ENCODE measurements at places on chromosomes 7 and 10.

GRCh38 chr7:17985473-17986239 is 42.0 kb downstream of the PRPS1L1 start:
- DNase-seq: no peak

- DNase-seq: peak; percentile 42
These were observed 36.1 kb downstream of the PPP1R3C start for GRCh38 chr10:91596825-91597196.

- peak; percentile 86 for DNase-seq
These were observed 177.1 kb upstream of the SVIL start for GRCh38 chr10:29811751-29812427.

DNA sequence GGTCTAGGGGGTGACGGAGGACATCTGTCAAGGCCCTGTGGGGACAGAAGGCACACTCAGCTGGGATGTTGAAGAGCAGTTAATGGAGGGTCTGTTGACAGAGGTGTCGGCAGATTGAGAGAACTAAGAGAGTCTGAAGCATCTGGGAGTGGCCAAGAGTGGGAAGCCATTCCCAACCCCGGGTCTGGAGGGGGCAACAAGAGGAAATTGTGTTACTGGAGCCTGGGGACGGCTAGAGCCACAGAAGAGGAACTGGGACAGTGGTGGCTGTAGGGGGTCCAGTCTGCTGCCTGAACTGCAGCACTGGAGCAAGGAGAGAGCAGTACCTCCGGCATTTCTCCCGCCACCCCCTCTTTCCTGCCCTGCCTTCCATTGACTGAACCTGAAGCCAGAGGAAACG is 136.6 kb downstream of the CHN2 start:
- DNase-seq: no peak

DNA sequence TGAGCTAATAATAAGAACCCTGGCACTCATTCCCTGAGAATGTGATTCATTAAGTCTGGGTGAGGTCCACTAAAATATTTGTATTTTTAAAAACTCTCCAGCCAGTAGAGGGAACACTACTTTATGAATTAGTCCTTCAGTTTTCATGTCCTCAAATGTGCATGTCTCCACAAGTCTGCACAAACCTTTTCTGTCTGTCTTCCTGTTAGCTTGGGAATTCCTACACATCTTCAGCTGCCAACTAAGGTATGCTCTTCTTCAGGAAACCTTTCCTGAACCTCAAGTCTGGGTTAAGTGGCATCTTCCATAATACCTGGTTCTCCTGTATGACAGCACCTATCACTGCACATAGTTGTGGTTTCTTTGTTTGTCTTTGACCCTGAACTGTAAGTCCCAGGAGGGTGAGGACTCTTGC is 119.6 kb upstream of the MKX start:
- no peak for DNase-seq

GRCh38 chr10:4151466-4151865 is 366.5 kb upstream of the KLF6 start:
- DNase-seq: no peak

- peak; percentile 33 for DNase-seq
These were observed 44.9 kb downstream of the GLI3 start for GRCh38 chr7:42192066-42192465.

DNA sequence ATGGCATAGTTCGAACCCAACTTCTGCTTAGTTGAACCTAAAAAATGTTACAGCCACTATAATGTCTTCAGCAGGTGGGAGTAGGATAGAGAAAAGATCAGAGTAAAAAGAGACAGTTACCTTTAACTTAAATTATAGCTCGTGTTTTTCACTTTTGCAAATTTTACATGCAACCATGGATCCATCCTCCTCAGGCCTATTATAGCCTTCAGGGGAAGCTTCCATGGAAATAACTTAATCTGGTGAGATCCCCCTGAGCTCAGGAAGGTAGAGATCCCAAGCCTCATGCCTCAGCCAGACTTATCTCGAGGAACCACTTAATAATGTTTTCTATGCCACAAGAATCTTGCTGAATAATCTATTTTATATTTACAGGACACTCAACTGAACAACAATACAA is 159.4 kb upstream of the FAM3C start:
- DNase-seq: no peak

Data from muscle of leg (tissue), 16 donors.